ENCODE measurements at places on chromosomes 3 and 15. TPM values are rescaled to one million over a fixed set of nuclear protein-coding genes. Genes with fewer than 3 reads are reported as not detected.

The C3orf49 gene
- polyA plus RNA-seq: 1.3 TPM

DNA sequence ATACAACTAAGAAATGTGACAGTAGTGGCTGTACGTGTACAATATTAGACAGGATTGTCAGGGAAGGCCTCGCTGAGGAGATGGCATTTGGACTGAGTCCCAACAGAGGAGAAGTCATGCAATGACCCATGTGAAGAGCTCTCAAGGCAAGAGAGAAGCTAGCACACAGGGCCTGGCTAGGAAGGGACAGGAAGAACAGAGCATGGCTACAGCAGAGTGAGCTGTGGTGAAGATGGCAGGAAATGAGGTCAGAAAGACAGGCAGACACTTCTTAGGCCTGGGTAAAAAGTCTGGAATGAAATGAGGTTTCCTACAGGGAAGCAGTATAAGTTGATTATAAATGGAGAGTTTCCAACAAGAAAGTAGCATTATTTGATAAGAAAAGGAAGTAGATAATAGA is 33.2 kb upstream of the LEKR1 start:
- DNase-seq: no peak

The RYR3 gene
- polyA plus RNA-seq: 24.4 TPM

DNA sequence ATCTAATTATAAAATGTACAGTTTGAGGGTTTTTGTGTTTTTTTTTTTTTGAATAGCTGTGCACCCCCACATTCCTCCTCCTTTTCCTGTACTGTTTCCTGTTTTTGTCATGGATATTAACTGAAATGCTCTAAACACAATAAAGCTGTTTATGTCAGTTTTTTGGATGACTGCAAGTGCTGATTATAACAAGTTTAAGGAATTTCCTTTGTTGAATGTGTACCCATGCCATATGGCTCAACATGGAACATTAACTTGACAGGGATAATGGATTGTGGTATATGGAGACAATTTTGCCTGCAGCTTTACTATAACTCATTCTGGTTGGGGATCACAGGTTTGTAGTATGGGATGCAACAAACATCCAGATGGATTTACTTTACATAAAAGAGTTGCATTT is 216.4 kb downstream of the TCF12 start:
- DNase-seq: no peak

- DNase-seq: no peak
These were observed 735 bp downstream of the STIMATE start for GRCh38 chr3:52896613-52897012.

DNA sequence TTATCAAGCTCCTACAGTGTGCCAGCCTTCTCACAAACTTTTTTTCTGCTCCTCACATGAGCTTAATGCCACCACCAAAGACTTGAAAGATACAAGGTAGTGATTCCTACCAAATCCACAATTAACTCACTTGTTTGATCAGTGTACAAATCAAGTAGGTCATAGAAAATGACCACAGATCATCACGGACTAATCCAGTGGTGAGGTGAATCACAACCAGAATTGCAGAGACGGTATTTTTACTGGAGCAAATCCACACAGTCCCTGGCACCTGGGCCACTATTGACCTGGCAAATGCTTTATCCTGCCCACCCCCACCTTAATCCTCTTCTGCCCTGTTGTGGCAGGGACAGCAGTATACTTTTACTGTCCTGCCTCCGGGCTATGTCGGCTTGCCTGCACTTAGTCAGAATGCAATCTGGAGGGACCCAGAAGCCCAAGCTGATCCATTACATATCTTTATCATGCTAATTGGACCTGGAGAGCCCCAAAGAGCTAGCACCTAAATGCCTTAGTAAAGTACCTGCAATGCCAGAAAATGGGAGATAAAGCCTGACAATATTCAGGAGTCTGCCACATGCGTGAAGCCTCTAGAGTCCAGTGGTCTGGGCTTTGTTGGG is 83.9 kb upstream of the CDV3 start:
- DNase-seq: no peak

DNA sequence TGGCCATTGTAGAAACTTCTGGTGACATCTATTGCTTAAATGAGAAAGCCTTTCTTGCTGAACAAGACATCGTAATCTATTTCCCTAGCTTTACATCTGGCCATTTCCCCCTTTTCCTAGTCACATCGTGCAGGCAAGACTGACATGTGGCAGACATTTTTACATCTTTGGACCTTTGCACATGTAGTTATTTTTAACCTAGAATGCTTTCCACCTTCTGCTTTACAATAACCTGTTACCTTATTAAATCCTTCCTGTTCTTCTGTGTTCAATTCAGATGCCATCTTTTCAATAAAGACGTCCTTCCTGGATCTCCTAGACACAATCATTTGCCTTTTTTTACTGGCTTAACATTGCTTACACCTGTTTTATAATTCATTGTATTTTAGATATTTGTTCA is 343.3 kb downstream of the DIPK2A start:
- DNase-seq: no peak

- DNase-seq: peak; percentile 60
These were observed at the start of gene RTP1 for GRCh38 chr3:187197335-187197649. Gene RTP1 (plus strand): TSS chr3:187197486. CDS start chr3:187197516, 30 bp downstream.

- no peak for DNase-seq
These were observed 162.1 kb downstream of the TBC1D2B start for GRCh38 chr15:77915261-77915960.

DNA sequence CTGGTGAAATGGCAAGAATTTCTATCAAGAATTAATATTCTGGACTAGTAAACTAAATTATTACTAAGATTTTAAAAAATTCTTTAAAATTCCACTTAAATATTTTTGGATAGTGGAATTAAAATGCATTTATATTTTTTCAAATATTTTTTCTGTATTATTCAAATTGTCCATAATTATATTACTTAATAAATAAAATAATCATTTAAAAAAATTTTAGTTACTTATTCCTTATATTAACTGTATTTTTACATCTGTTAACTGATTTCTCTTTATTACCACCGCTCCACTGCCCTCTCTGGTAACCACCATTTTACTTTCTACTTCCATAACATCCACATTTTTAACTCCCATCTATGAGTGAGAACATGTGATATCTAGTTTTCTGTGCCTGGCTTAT is 828.4 kb downstream of the VGLL3 start:
- no peak for DNase-seq

GRCh38 chr3:167116120-167116922 is 263.8 kb downstream of the ZBBX start:
- no peak for DNase-seq

DNA sequence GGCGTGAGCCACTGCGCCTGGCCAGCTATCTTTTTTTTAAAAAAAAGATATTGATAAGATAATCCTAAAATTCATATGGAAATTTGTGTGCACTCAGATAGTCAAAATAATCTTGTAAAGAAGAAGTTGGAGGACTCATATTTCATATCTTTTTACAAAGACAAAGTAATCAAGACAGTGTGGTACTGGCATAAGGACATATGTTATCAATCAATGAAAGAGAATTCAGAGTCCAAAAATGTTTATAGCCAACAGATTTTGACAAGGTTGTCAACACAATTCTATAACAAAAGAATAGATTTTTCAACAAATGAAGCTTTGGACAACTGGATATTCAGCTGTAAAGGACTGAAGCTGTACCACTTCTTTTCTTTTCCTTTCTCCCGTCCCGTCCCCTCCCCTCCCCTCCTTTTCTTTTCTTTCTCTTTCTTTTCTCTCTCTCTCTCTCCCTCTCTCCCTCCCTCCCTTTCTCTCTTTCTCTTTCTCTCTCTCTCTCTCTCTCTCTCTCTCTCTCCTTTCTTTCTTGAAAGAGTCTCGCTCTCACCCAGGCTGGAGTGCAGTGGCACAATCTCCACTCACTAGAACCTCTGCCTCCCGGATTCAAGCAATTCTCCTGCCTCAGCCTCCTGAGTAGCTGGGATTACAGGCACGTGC is 126.8 kb downstream of the GSK3B start:
- DNase-seq: no peak
